ENCODE measurements at places on chromosomes 5 and 9.

DNA sequence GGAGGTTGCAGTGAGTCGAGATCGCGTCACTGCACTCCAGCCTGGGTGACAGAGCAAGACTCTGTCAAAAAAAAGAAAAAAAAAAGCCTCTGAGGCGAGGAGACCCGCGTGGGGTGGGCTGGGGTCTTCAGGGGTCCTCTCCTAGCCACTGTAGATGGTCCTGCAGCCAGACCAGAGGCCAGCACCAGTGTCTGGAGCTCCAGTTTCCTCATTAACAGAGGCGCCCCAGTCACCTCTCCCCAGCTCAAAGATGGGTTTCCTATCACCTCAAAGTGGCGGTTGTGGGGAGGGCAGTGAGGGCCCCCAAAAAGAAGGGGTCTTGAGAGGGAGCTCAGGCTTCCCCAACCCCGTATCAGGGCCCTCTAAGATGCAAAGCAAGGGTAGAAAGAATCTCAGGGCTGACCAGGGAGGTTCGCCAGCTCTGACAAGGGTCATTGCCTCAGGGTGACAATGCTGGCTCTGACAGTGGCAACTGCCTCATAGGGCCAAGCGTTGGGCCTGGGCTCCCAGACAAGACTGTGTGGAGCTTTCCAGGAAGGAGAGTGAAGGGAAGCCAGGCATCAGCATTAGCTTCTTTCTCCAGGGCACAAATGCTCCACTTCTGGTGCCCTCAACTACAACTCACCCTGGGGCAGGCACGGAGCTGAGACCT is 15.0 kb downstream of the STK10 start:
- DNase-seq = no peak

DNA sequence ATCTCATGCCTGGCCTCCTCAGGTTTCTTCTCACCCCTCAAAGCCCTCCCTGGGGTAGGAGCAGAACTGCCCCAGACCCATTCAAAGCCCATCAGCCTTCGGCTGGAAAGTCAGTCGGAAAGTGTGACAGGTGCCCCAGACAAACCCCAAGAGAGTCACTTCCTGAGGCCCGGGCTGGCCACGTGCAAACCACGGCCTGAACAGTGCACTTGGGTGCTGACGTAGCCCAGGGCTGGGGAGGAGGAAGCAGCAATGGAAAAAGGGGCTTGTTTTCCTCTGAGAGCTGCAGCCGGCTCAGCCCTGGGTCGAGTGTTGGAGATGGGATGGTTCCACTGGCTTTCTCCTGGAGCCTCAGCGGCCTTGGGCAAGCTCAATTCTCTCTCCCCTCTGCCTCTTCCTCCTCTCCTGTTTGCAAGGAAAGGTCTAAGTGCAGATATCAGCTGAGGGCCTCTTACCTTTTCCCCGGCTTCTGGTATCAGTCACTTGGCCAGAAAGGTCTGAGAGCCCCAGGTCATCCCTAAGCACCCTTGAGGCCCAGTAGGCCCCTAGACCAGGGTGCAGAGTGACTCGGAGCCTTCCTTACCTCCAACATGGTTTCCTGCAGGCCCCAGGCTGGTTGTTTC is 5.9 kb upstream of the EGR1 start:
- DNase-seq = no peak

- no peak for DNase-seq
These were observed 82.0 kb upstream of the PCAT7 start for GRCh38 chr9:94472806-94473360.

GRCh38 chr5:17315710-17316221 is 98.3 kb downstream of the BASP1 start:
- DNase-seq = no peak

DNA sequence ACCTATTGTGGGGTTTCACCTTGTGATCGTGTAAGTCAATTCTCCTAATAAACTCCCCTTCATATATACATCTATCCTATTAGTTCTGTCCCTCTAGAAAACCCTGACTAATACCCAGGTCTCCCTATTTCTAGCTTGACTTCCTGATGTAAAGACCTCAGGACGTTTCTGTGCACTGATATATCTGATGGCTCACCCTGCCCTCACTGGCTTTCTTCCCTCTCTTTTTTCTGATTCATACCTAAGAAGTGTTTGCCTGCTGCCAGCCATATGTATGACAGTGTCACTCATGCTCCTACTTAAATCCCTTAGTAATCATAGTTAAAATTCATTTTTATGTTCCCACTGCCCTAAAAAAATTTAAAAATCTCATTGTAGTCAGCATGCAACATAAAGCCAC is 124.8 kb upstream of the CCNG1 start:
- no peak for DNase-seq

DNA sequence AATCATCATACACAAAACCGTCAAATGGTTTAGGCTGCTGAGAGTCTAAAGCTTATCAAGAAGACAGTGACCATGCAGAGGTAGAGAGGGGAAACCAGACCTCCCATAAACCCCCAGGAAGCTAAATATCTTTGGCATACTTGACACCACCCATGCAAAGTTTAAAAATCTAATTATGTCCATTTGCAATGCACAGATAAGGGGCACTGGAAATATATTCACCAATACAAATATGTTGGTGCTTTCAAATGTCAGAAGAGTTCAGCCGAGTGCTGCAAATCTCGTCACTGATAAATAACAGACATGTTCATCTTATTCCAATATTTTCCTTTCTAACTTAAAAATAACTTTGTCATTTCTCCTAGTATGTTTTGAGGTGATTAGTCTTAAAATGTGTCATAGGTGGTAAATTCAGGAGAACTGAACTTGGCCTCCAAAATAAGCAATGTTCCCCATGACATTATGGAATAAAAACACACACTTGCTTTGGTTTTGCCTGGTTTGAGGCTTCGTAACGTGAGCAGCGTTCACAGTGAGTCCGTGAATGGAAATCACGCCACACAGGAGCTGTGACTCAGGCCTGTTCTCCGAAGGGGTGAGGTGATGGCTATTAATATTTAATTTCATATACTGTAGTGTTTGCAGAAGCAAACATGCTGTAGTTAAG is 182.2 kb downstream of the AOPEP start:
- no peak for DNase-seq

DNA sequence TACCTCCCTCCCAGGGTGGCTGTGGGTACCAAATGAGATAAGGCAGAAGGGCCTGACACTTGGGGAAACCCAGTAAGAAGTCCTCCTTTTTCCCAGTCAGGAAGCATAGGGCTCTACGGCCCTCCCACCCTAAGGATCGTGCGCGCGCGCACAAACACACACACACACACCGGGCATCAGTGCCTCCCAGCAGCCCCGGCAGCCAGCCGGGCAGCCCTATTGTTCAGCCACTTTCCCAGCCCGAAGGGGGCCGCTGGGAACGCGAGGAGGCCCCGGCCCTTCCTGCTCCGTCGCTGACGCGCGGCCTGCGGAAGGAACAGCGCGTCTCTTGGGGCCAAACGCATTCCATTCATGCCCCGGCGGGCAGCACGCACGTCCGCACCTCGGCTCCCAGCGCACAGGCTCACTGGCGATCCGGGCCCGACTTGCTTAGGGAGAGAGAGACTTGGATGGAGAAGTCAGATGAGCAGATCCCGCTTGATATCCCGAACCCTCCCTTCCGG is 22.6 kb downstream of the DUSP1 start:
- DNase-seq = no peak

DNA sequence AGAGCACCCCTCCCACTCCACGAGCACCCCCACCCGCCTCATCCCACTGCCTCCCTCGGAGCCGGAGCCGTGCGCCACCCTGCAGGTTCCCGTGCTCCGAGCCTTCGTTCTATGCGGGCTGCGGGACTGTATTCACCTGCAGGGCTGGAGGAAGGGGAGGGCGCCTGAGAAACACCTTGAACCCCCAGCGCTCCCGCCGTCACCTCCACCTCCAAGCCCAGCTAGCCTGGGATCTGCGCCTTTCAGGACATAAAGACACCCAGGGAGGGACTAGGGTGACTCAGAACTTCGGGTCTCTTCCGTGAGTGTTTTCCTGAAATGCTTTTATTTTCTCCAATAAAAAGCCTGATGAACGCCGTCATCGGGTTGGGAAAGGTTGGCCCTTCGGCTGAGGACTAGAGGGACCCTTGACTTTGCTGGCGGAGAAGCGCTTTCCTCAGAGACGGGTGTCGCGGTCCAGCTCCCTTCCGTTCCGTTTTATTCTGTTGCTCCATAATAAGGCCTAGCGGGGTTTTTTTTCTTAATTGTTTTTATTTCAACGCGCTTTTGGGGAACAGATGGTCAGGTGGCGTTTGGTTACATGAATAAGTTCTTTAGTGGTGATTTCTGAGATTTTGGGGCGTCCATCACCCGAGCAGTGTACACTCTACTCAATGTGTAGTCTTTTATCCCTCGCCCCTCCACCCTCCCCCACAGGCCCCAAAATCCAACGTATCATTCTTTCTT is 4.6 kb downstream of the TLX3 start:
- no peak for DNase-seq

- no peak for DNase-seq
These were observed 7.0 kb upstream of the GBGT1 start for GRCh38 chr9:133170716-133171115.

- no peak for DNase-seq
These were observed 186.7 kb downstream of the MAT2B start for GRCh38 chr5:163692091-163692490.

All from NCI-H460 (cell line).